ENCODE measurements at places on chromosomes 6 and 20.

DNA sequence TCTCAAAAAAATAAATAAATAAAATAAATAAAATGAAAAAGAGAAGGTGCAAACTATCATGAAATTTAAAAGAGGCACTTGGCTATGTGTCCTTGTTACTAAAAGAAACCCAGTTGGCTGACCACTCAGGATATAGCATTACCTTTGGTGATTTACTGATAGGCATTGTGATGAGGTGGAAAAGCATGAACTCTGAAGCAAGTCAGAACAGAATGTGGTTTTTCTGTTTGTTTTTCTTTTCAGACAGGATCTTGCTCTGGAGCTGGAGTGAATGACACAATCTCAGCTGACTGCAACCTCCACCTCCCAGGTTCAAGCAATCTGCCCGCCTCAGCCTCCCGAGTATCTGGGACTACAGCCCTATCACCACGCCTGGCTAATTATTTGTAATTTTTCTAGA lies 31.9 kb downstream of the ZNF184 start:
- no peak for DNase-seq

- DNase-seq = no peak
Measured at GRCh38 chr6:12522347-12522746, 194.2 kb upstream of the PHACTR1 start.

- DNase-seq = no peak
Measured at GRCh38 chr6:142292166-142292924, 9.5 kb upstream of the ADGRG6 start.

- DNase-seq = no peak
Measured at GRCh38 chr20:14067603-14068002, 72.3 kb downstream of the MACROD2 start.

- DNase-seq = no peak
Measured at GRCh38 chr6:44096612-44097011, 30.6 kb downstream of the MRPL14 start.

- DNase-seq = no peak
Measured at GRCh38 chr6:41051873-41052272, 1.1 kb upstream of the APOBEC2 start.

- no peak for DNase-seq
Measured at GRCh38 chr20:32674362-32674789, 635 bp upstream of the C20orf203 start.

GRCh38 chr20:63493563-63494020 lies 5.3 kb downstream of the EEF1A2 start:
- no peak for DNase-seq

GRCh38 chr6:133340557-133340956 lies 99.4 kb downstream of the EYA4 start:
- no peak for DNase-seq

- DNase-seq = no peak
Measured at GRCh38 chr6:140460267-140460666, 1085.8 kb upstream of the CITED2 start.

GRCh38 chr6:1762203-1762602 lies 152.5 kb downstream of the FOXC1 start:
- no peak for DNase-seq

- DNase-seq = no peak
Measured at GRCh38 chr20:31934968-31935764, 16.7 kb downstream of the PDRG1 start.

- no peak for DNase-seq
Measured at GRCh38 chr6:13229205-13230085, 98.9 kb downstream of the TBC1D7 start.

DNA sequence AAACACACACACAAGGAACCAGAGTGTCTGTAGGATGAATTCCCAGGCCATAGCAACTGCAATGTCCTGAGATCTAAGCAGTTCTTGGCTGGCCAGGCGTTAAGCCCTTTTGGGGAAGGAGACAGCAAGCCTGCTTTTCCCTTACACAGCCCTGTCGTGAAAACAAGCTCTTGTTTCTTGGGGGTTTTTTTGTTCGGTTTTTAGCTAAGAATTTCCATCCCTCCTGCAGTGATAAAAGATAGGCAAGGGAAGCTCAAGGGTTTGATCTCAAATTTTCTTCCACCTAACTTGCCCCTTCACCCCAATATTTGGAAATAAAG lies 1.5 kb downstream of the TNFRSF21 start:
- DNase-seq = no peak

- no peak for DNase-seq
Measured at GRCh38 chr6:53494076-53494475, 50.8 kb downstream of the GCLC start.

DNA sequence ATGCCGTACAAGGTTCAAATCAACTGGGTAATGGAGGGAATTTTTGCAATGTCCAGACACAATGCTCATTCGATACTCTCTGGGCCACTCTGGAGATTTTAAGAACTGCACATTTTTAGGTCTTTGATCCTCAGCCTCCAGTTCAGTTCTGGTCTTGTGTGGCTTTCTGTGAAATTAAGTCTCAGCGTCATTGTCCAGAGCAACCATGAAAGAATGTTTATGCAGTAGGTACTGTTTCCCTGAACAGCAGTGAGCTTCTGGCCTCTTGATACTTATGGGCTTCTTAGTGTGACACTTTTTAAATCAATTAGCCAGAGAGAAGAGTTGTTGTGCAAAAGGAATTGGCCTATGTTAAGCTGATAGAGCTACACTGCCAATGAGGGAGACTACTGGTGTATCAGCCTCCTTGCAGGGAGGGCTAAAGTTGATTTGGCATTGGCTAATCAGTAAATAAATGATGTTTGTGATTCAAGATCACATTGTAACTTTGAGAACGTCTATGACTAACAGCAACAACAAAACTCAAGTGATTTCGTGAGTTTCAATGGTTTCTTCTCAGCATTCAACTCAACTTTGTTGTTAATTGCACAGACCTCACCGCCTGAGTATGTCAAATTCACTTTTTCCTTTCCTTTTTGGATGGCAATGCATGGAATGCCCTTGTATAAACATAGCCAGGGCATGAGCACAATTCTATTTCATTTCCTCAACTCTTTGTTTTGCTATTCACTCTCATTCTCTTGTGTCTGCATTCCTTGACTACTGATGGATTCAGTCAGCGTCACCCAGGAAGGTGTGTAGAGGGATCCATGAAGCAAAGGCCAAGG lies 85.1 kb downstream of the GJA1 start:
- DNase-seq = no peak

- no peak for DNase-seq
Measured at GRCh38 chr20:19104186-19104585, 108.3 kb upstream of the SLC24A3 start.

DNA sequence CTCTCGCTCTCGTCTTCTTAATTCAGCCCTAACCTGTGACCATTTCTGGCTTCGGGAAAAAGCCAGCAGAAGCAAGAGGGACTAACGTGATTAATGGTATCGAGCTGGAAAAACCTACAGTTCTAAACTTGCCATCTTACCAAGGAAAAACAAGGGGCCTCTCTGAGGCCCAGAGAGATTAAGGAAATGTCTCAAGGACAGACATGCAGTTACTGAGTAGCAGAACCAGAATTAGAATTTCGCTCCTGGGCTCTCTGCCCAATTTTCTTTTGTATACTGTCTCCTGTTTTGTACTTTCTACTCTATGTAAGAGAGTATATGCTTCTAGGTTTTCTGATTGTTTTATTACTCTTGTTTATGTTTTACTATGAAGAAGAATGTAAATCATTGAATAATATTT lies 67.8 kb upstream of the LTV1 start:
- no peak for DNase-seq

GRCh38 chr6:154653853-154654252 lies 79.4 kb upstream of the SCAF8 start:
- DNase-seq = no peak

- no peak for DNase-seq
Measured at GRCh38 chr20:17570347-17571152, 675 bp downstream of the DSTN start.

DNA sequence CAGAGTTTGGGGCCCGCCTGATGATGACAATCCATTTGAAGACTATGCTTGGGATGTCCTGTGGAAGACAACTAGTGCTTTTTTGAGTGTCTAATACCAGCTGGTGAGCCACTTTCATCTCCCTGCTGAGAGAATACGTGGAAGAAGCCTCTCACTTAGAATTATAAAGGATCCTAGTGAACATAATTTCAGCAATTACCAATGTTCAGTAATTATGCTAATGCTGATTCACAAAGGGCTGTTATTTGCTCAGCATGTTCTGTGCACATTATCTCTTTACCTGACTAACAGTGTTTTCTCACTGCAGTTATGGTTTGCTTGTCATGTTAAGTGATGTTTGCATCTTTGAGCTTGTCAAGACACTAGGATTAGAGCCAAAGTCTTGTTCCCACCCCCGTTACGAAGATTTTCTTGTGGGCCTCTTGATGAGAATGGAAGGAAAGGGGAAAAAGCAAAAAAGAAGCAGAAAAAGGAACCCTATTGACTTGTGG lies 282.1 kb upstream of the CHD6 start:
- DNase-seq = peak; percentile 62

DNA sequence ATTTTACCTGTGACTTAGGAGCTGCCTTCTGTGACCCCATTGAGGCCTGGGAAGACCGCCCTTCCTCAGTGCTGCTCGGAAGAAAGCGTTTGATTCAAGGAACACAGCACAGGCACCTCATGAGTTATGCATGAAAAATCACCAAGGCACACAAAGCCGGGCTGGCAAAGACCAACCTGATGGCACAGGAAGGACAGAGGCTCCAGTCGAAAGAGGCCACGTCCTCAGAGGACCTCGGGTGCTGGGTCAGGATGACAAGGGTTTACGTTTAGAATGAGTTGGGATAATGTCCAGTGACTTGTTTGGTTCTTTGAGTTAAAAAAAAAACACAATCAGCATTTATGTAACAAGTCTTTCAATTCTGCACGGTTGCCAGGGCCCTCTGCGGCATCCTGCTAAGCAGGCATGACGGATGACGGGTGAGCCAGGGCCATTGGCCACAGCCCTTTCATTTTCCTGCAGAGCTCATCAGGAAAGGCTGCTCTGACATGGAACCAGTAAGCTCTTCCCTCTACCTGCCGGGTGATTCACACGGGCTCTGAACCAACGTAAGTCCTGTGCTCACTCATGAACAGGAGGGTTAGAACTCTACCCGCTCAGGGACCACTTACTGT lies 112.8 kb downstream of the DACT2 start:
- DNase-seq = no peak

DNA sequence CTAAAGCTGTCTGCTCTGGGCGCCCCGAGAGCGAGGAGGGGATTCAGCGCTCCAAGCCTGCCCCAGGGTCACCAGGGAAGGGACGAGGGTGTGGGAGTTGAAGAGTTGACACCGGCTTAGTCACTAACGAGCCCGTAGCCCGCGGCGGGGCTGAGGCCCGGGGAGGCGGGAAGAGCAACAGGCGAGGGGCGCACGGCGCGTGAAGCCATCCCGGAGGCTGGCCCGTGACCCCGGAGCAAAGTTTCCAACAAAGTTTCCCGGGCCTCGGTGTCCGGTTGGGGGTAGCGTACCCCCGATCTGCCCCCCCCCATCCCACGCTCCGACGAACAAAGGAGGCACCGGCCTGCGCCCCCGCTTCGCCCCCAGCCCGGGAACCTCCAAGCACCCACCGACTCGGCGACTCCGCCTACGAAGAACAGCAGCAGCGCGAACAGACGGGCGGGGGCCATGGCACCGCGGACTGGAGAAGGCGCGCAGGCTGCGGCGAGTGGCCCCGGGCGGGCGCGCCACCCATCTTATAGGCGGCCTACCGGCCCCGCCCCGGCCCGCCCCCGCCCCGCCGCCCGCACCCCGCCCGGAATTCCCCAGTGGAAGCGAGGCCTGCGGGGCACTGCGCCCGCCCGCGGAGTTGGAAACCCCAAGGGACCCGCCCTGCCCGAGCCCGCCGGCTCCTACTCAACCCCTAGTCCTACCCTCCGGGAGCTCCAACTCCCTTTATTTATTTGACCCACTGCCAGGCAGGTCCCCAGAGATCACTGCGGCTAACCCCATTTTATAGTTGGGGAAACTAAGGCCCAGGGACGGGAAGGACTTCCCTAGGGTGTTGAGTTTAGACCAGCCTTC lies at the start of gene SDC4:
TSS of gene SDC4 (minus strand) at position 489 of the 843 bp plus-strand sequence. CDS start at position 449, 40 bp downstream.
- DNase-seq = no peak

DNA sequence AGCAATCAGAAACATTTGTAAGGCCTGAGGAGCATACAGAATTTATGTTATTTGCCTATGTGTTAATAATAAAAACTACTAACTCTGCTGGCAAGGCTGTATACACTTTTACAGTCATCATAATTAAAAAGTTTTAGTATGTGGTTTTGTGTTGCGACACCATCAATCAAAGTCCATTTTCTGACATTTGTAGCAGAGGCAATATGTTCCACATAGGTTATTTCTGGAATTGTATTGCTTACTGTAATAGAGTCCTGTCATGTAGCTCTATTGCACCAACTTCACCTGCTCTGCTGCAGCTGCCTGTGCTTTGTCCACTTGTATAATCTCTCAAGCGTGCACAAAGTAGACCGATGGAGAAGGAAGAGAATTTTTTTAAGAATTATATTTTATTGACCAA lies 501.8 kb downstream of the HACE1 start:
- peak; percentile 22 for DNase-seq

- no peak for DNase-seq
Measured at GRCh38 chr20:39855799-39856198, 833.2 kb downstream of the MAFB start.

- no peak for DNase-seq
Measured at GRCh38 chr20:11502061-11502460, 415.6 kb upstream of the BTBD3 start.

DNA sequence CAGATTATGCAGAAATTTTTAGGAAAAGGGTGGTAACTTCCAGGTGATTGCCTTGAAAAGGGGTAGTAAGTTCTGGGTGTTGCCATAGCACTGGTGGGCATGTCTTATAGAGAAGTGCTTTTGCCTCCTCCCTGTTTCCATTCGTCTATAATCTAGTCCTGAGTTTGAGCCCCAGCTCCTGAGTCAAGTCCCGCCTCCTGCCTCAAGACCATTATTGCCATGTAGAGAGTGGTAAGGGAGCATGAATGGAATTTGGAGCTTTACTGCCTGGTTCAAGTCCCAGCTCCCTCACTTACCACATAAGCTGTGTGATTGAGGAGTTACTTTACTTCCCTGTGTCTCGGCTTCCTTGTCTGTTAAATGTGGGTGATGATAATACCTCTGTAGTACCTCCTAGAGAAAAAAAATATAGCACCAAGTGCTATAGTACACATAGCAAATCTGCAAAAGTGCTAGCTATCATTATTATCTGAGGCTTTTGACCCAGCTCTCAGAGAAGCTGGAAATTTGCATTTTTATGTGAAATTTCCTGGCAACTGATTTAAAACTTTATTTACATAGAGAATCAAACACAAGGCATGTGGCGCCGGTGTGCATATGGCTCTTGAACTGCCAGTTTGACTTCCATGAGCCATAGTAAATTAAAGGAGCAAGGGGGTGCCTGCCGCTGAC lies 36.0 kb downstream of the TGM6 start:
- DNase-seq = no peak

DNA sequence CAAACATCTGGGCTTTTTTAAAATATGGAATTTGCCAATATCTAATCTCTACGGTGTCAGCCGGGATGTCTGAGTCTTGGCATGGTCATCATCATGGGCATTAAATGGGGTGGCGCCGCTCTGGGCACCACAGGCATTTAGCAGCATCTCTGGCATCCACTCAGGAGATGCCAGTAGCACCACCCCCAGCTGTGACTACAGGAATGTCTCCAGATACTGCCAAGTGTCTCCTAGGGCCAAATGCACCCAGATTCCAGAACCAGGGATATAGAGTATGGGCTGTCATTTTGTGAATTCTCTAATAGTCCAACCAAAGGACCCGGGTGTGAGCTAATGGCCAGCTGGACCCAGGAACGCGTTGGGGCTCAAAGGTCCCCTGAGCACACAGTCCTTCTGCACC lies 361.0 kb downstream of the TAF4 start:
- no peak for DNase-seq

- no peak for DNase-seq
Measured at GRCh38 chr6:52305948-52306767, 21.6 kb upstream of the MCM3 start.

Data from NCI-H1417 treated with DMSO at 0.1 percent for 48 hours (cell line).